ENCODE measurements at places on chromosomes 5 and 9.

GRCh38 chr9:108928386-108928785 lies 5.5 kb downstream of the ELP1 start:
- DNase-seq: no peak

GRCh38 chr9:5871785-5872184 lies 18.9 kb upstream of the MLANA start:
- DNase-seq: no peak

- DNase-seq: no peak
Observed at GRCh38 chr5:67607958-67608357, 411.4 kb upstream of the CD180 start.

DNA sequence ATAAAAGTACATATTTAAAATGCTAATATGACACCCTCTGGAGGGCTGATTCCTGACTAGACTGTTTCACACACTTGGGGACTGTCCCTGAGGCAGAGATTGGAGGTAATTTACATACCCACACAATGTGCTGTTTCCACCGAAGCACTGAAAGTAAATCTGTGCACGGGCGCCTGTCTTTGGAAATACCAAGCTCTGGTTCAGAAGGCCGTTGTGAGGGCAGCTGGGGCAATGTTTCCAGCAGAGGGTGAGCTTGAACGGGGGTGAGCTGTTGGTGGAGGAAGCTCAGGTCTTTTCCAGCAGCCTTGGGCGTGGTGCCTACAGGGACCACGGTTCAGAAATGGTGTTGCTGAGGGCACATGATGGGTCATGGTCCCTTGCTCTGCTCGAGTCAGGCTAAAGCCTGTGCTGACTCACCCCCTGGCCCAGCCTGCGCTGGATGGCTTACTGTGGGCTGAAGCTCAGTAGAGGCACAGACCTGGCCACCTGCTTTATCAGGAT lies 25.8 kb upstream of the HMCN2 start:
- peak; percentile 56 for DNase-seq

DNA sequence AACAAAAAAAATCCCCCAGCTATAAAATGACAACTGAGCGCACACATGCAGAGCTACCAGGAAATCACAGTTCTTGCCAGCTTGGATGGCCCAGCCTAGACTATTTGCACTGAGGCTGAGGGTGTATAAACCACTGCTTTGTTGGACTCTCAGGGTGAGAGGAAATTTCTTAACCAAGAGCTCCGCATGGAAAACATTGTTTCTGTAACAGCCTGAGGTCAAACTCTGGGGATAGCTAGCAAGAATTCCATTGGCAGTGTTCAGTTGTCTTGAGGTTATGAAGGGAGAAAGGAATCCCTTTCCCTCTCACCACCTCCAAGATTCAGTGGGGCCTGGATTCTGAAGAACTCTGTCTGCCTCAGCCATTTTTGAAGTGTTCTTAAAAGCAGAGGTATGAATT lies 360.0 kb downstream of the OSTF1 start:
- no peak for DNase-seq

- no peak for DNase-seq
Observed at GRCh38 chr9:118992813-118993794, 376.1 kb downstream of the BRINP1 start.

DNA sequence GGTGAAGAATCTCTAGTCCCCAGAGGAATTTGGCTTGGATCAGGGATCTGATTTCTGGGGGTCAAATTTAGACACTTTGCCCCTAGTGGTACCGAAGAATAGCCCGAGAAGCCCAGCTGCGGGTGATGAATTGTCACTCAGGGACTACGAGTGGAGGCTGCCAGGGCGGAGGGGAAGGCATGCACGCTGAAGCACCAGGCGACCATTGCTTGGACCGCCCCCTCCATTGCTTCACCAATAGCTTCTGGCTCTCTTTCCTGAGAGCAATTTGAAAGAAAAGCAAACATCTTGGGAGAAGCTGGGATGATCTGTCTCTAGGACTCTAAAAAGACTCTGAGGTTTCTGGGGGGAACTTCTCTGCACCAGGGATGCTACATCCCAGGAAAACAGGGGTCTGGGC lies 137.6 kb downstream of the CRB2 start:
- no peak for DNase-seq

GRCh38 chr5:38650946-38651345 lies 94.5 kb upstream of the LIFR start:
- no peak for DNase-seq

- no peak for DNase-seq
Observed at GRCh38 chr9:91059713-91060112, 258.1 kb downstream of the SYK start.

DNA sequence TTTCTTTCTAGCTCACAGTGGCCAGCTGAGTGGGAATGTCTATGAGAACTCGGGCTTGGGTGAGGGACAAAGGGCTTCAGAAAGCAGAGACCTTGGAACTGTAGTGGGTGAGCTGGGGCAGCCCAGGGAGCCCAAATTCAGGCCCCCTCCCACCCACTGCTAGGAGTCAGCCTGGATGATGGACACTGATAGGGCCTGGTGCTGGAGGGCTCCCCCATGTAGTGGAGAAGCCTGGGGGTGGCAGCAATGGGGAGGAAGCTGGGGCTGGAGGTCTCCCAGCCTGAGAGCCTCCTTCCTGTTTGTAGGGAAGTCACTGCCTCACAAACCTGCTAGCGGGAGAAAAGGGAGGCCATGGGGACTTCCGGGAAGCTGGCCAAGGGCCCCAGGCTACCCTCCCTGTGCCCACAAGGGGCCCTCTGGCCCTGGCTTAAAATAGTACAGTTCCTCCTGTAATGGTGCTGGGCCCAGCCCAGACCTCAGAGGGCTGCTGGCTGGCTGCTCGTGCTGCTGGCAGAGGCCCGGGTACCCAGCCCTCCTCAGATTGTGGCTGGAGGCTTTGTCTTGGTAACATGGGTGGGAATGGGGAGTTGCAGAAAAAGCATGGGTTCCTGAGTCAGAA lies 6.3 kb upstream of the NR5A1 start:
- DNase-seq: no peak

GRCh38 chr5:68409259-68409658 lies 193.7 kb downstream of the PIK3R1 start:
- no peak for DNase-seq

DNA sequence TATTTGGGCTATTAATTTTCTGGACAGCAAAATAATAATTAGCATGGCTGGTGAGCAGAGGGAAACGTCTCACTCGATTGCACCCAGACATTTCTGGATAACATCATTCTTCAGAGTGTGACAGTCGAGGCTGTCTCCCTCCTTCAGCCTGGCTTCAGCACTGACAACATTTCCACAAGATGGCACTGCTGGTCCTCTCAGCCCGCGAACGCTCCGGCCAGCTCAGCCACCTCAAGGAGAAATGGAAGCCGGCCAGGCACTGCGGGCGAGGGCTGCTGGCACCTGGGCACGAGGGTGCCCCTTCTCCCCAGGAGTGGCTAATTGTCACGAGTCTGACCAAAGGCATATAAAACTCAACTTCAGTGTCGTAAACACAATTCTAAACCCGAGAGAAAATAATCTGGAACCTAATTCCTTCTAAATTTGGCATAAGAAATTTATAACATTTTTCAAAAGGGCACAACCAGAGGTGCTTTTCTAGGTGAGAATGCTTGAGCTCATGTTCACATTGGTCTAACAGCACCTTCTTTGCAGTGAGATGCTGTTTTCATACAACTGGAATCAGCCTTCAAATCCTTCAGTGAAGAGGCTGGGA lies 65.9 kb downstream of the DAP start:
- DNase-seq: peak; percentile 81

DNA sequence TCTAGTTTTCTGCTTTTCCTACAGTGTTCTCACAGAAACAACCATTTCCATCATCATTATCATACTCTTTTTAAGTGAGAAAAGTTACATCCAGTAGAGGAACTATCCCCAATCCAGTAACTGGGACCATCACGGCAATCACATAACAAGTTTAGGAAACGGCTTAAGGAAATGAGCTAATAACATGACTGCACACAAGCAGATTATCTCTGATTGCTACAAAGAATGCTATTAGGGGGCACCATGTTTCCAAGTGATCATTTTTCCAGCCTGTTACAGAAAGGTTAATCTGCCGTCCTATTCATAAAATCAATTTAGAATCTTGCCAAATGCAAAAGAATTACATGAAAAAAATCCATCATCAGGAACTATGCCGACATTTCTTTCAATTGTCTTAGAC lies 94.6 kb downstream of the EFNA5 start:
- DNase-seq: no peak

- DNase-seq: no peak
Observed at GRCh38 chr9:117095081-117095480, 319.8 kb downstream of the ASTN2 start.

DNA sequence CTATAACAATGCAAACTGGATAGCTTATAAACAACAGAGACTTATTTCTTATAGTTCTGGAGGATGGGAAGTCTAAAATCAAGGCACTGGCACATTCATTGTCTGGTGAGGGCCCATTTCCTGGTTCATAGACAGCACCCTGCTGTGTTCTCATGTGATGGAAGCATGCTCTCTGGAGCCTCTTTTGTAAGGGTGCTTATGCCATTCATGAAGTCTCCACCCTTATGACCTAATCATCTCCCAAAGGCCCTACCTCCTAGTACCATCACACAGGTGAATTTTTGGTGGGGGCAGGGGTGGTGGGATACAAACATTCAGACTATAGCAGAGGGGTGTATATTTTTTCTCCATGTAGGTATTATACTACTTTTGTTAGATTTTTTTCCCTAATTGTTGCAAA lies 92.4 kb downstream of the UNC13B start:
- no peak for DNase-seq

GRCh38 chr5:158458086-158458485 lies 599.1 kb upstream of the CLINT1 start:
- no peak for DNase-seq

DNA sequence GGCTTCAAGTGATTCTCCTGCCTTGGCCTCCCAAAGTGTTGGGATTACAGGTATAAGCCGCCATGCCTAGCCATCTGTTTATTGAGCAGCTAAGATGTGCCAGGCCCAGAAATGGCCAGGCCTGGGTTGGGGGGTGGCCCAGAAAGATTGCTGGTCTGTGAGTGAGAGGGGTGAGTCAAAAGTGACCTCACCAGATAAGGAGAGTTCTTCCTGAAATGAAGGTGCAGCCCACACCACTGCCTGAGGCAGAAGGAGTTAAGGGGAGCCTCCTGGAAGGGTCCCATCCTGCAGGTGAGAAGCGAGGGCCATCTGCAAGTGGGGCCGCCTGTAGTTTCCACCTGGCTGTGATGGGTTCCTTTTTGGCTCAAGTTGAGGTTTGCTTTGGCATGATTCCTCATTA lies 96.9 kb upstream of the KLF4 start:
- no peak for DNase-seq

GRCh38 chr5:109034306-109034705 lies 286.6 kb downstream of the FER start:
- no peak for DNase-seq

DNA sequence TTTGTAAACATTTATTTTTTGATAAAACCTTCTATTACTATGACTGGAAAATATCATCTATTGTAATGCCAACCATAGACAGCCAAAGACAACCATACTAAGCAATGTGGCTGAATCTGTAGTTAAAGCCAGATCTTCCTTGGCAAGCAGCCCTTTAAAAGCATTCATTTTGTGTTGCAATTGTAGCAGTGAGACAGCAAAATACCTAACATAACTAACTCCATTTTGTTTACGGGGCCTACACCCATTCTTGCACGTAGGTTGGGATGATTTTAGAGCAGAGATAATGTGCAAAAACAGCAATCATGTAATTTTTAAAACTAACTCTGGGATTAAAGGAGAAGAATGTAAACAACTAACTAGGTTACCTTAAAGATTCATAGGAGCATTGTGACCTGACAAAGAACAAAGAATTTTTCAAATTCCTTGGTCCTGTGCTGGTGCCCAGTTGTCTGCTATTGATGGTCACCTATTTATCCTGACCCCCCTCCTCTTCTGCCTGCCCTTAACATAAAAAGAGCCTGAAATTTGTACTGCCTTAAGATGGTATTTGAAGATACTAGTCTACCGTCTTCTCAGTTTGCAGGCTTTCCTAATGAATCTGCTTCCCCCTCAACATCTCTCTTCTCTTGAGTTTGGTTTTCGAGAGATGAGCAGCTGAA lies 10.6 kb downstream of the IFNA1 start:
- DNase-seq: no peak

DNA sequence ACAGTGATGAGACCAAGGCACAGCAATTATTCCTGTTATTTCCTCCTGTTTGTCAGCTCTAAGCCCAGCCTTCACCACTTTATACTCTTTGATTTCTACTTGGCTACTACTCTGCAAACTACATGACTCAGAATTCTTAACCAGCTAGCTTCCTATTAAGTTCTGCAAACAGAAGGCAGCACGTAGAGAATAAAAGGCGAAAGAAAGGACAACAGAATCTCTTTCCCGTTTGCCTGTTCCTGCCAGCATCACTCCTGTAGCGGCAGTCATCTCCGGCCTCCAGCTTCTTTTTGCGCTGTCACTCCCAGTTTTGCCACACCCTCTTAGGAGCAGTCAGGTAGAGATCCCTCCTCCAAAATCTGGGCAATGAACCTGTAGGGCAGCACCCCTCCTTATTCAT lies 29.9 kb downstream of the DPYSL3 start:
- peak; percentile 45 for DNase-seq

DNA sequence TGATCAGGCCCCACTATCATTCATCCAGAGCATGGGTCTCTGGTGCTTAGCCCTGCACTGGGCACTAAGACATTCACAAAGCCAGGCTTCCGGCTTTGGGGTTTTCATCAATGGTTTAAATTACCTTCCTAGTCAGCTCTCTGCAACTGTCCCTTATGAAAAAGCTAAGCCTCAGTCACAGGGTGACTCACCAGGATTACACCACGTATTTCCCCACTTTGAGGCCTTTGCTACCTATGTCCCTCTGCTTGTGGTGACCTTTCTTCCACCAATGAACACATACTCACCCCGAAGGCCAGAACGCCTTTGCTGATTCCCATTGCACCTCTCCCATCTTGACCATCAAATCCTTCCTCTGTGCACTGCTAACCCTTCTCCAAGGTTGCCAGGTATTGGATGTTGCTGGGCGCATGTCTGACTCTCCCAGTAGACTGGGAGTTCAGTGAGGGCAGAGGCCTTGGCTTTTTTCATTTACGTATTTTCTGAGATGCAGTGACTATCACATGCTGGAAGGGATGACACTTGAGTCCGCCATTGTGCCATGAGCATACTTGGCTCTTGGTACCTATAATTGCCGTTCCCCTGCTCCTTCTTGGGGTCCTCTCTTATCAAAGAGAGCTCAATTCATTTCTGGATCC lies 58.7 kb upstream of the TNFSF8 start:
- no peak for DNase-seq

GRCh38 chr5:90473396-90474234 lies 956 bp downstream of the MBLAC2 start:
- peak; percentile 30 for DNase-seq

Data from WERI-Rb-1 (cell line).